ENCODE measurements at places on chromosomes 13 and 19.

- DNase-seq: no peak
These were observed 87.1 kb downstream of the ARHGEF7 start for GRCh38 chr13:111202156-111202621.

- DNase-seq: no peak
These were observed 5.4 kb downstream of the UPF3A start for GRCh38 chr13:114286808-114287207.

DNA sequence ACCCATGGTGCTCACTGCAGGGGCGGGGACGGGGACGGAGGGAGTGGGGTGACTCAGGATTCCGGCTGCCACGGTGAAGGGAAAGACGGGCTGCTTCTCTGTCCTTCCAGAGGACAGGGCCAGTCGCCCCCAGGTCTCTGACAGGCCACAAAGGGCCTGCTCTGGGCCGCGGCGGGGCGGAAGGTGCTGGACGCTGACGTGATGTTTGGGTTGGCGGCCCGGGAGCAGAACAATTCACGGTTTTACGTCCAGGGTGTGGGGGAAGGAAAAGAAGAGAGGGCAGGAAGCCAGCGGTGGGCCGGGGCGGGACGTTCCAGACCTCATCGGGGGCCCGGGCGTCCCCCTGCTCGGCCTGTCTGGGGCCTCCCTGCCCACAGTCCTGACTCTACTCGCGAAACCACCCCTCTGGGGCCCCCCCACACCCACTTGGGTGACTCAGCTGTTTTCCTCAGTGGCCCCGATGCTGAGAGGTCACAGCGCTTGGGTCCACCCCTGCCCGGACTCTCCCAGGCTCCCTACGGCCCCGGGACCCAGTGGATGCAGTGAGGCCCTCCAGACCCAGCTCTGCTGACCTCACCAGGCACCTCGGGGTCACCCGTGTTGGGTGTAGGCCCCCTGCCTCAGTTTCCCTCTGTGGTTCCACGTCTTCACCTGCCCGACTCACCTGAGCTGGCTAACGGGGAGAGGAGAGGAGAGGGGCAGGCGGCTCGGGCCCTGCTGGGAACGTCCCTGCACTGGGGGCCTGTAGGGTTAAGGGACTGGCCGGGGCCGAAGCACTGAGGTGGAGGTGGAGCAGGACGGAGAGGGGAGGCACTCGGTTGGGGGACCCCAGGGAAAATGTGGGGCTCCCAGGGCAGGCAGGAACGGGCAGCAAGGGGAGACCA is 29.2 kb downstream of the PIP5K1C start:
- DNase-seq: no peak

- DNase-seq: no peak
These were observed 110.4 kb downstream of the RAB20 start for GRCh38 chr13:110450941-110451730.

DNA sequence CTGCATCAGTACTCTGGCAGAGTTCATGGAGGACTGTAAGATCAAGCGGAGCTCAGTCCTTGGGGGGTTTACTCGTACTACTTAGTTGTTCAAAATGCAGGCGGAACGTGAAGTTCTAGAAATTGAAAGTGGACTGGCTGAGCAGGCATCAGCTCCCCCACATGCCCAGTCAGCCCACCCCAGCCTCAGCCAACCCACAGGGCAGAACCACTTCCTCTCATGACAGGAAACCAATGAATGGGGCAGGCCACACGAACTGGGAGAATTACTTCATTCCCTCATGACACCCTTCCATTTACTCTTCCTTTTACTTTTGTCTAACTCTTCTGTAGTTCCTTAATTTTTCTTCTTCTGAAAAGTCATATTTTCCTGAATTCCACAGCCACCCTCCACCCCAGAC is 71.9 kb downstream of the FLT1 start:
- DNase-seq: no peak

DNA sequence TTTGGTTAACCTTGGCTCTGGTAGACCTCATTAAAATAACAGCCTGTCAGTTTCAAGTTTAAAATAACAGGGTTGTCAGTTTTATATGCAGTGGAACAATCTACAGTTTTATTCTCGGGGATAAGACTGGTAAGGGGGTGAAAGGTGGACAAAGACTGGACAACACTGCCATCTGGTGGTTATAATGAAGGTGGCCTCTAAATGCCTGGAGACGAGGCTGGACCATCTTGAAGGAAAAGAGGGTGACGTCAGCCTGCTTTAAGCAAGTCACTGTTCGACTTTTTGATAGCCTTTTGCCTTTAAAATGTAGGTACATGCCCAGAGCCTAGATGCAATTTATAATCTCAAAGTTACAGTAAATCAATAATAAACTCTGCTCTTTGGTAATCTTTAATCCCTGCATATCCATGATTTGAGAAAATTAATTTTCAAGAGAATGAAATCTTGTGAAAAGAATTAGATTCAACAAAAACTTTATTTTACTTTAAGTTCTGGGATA is 117.0 kb downstream of the DCT start:
- peak; percentile 80 for DNase-seq

DNA sequence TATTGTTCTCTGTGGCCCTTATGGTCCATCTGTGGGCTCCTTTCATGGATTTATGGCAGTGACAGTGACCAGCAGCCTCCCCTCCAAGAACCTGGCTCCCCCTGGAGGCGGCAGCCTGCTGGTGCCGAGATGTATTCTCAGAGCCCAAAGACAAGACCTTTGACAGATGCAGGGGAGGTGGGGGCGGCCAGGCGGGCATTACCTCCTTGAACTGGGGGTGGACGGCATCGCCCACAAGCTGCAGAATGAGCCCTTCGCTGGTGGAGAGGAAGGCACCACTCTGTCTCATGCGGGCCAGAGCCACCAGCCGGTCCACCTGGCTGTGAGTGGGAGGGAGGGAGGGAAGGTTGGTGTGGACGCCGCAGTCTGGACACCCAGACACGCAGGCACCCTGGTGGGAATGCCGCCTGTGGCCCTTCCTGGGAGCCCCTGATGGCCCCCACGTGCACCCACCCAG is 6.6 kb downstream of the ISOC2 start:
- peak; percentile 71 for DNase-seq

DNA sequence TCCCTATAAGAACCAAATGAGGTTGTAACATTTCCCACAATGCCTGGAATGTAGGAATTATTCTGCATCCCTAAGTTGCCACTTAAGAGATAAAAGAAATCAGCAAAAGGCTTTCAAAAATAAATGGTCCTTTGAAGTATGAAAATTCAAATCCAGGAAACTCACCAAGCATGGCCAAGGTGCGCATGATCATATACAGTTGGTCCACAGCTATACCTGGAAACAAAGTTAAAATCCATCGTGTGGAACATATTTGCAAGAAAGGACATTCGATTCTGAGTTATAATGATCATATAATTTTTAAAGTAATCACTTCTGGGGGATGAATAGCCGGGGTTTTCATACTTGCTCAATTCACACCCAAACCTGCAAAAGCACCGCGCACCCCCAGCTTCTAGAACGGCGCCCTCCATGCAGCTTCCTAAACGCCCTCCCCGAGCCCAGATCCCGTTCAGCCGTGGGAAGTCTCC is 525 bp downstream of the CARS2 start:
- no peak for DNase-seq

DNA sequence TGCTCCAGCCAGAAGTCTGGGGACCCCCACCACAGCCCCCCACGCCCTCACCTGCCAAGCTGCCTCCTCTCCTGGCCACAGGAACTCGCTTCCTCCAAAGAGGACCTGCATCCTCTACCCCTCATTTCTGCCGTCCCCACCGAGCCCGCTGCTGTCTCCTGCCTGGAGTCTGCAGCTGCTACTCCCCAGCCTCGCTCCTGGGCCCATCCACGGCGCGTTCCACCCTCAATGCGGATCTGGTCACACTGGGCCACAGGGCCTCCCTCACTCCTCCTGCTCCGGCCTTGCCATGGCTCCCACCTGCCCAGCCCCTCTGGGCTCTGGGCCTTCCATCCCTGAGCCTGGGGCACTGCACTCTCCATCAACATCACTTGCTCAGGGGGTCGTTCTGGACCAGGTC is 4.3 kb downstream of the BTBD2 start:
- no peak for DNase-seq

DNA sequence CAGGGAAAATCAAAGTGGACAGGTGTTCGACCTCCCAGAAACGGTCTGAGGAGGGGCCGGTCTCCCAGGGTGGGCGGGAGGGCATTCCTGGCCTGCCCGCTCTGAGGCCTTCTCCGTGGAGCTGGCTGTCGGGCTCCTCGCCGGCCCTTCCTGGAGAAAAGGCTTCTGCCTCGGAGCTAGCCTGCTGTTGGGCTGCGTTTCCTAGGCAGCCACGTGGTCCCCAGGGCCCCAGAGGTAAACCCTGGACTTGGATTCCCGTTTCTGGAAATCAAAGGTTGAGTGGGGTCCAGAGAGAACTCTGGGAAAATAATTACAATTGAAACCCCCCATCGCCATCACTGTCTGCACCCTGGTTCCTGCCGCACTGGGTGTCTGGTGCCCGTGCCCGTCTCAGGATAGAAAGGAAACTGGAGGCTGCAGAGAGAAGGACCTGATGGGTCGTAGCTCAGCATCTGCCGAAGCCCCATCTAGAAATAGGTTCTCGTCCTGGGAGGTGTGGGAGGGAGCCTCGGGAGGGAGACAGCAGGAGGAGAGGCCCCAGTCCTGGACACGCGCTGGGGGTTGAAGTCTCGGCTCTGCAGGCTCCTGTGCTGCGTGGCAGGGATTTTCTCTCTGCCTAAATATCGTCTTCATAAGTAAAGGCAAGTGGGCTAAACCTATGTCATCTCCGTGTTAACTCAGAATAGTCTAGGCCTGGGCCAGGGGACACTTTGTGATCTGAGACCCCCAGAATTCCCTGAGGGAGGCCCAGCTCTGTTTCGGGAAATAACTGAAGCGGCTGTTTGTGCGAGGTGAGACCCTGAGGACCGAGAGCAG is 7.7 kb upstream of the PROZ start:
- no peak for DNase-seq

Measured in HAP-1 (cell line).